ENCODE measurements at places on chromosomes 11 and 22.

DNA sequence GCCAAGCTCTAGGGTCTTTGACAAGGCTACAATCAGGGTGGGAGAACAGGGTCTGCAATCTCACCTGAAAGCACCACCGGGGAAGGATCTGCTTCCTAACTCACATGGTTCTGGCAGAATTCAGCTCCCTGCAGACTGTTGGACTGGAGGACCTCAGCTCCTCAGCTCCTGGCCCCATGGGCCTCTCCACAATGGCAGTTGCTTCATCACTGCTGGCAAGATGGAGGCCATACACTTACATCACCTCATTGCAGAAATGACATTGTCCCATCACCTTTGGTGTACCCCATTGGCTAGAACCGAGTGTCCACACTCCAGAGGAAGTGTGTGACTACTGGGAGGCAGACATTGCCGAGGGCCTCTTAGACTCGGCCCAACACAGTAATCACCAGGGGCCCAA is 20.9 kb upstream of the MPPED1 start:
- DNase-seq: no peak

DNA sequence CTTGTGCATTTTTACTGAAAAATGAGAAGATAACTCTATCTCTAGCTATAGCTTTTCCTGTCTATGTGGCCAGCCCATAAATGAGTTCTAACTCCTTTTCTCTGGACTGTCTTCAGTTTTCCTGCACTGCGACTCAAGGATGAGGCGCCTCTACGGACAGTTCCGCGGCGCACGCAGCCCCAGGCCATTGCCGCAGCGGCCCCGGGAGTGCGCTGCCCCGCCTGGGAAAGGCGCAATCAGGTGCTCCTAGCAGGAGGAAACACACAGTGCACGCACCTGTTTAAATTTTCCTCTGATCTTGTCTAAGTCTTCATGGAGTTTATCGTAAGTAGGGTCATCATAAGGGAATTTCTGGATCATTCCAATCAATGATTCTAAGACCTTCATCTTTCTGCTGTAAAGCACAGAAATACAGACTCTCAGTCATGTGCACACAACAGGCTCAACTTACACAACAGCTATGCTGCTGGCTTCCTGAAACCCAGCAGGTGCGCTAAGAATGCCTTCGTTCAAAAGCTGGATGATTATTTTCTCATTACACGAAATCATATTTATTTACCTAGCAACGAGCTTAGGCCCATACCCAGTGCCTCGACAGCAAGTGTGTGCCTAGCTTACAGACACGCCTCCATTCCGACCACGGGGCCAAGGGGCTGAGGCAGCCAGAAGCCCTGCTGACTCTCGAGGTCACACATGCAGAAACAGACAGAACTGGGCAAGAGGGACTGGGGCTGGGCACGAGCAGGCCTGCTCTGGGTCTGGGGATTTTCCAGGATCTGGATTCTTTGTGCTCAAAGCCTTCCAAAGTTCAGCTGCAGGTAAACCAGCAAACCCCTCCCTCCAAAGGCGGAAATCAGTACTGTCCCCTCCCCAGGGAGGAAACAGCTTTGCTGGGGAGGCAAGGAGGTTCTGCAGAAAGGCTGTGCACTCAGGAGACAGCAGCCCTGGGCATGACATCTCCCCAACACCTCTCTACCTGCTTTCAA is 7.2 kb downstream of the LTO1 start:
- DNase-seq: no peak

DNA sequence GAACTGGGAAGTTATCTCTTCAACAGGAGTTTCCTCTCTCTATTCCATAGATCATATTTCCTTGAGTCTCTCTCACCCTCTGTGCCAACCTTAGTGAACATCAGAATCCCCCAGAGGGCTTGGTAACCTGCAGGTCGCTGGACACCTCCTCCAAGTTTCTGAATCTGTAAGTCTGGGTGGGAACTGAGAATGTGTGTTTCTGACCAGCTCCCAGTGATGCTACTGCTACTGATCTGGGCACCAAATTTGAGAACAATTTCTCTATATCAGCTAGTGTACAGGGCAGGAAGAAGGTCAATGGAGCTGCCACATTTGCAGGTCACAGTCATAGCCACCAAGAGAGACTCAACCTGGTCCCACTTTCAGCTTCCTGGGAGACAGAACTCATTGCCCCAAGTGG is 62.9 kb downstream of the RCN1 start:
- DNase-seq: no peak

- no peak for DNase-seq
Measured at GRCh38 chr11:118230088-118230487, 5.3 kb upstream of the JAML start.

- DNase-seq: peak; percentile 69
Measured at GRCh38 chr11:64652586-64653387, 61.8 kb downstream of the SLC22A12 start.

DNA sequence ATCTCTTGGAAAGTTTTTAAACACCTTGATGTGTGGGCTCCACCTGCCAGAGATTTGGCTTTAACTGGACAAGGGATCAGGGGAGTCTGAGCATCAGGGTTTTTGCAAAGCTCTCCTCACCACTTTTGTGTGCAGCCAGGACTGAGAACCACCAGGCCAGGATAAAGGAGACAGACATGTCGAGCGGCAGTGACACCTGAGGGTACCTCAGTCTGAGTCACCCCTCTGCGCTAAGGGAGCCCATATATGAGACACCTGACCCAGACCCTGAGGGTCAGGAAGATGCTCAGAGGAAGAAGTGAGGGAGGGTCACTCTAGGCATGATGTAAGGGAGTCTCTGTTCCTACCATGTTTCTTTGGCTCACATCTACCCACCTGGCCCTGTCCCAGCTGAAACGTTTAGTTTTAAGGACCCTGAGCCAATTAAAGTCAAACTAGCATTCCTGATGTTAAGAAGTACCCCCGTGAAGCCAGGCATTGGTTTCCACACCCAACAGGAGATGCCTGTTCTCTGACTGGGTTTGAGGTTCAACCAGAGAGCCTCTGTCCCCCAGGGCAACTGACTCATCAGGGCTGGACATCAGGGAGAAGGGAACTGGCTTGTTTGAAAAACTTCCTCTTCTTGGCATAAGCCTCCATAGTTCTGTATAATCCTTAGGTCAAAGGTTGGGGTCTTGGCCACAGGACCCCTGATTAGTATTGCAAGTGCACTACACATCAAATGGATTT is 72.4 kb upstream of the BIRC3 start:
- no peak for DNase-seq

All from right renal pelvis (tissue), 4 donors.